ENCODE measurements at places on chromosomes 4 and X.

GRCh38 chr4:2647403-2648158 lies 108.6 kb downstream of the TNIP2 start:
- DNase-seq = no peak

GRCh38 chr4:142721187-142721586 lies 124.9 kb downstream of the INPP4B start:
- no peak for DNase-seq

GRCh38 chr4:41319553-41319952 lies 62.8 kb downstream of the UCHL1 start:
- no peak for DNase-seq

DNA sequence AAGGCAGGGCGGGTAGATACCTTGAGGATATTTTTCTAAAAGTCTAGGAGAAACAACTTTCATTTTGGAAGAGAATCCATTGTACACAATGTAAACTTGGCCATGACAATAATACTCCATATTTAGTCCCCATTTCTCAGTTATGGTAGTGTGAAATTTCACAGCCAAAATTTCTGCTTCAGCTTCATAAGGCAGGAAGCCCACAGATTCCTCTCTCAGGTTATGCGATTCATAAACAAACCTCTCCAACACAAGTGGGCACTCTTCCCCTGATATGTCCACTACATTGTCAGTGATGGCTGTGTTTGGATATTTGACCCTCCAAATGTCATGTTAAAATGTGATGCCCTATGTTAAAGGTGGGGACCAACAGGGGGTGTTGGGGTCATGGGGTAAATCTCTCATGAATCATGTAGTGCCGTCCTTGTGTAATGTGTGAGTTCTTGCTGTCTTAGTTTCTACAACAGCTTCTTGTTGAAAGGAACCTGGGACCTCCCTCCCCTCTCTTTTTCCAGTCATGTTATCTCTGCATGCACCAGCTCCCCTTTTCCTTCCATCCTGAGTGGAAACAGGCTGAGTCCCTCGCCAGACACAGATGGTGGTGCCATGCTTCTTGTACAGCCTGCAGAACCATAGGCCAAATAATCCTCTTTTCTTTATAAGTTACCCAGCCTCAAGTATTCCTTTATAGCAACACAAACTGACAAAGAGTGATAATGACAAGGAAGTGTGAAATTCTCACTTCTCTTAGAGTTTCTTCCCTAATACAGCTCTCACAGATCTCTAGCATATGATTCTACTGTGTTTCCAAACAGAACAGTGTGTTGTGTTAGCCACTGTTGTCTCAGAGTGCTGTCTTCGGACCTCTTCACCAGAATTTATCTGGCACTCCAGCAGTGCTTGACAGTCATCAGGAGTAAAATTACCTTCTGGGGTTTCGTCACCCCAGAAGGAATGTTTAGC lies 598.4 kb upstream of the GNPDA2 start:
- no peak for DNase-seq

DNA sequence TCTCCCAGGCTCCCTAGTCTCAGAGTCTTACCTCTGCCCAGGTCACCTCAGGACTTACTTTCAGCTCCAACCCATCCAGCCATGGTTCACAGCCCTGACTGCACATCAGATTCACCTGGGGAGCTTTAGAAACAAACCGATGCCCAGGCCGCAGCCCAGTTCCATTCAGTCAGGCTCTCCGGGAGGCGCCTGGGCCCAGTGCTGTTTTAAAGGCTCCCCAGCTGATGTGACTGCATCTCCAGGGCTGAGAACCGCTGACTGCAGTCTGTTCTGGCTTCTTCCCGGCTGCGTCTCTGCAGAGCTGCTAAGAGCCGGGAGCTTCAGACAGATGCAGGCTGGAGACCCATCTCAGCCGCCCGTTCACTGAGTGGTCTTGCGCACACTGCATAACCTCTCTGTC lies 44.4 kb upstream of the LGI2 start:
- DNase-seq = no peak

DNA sequence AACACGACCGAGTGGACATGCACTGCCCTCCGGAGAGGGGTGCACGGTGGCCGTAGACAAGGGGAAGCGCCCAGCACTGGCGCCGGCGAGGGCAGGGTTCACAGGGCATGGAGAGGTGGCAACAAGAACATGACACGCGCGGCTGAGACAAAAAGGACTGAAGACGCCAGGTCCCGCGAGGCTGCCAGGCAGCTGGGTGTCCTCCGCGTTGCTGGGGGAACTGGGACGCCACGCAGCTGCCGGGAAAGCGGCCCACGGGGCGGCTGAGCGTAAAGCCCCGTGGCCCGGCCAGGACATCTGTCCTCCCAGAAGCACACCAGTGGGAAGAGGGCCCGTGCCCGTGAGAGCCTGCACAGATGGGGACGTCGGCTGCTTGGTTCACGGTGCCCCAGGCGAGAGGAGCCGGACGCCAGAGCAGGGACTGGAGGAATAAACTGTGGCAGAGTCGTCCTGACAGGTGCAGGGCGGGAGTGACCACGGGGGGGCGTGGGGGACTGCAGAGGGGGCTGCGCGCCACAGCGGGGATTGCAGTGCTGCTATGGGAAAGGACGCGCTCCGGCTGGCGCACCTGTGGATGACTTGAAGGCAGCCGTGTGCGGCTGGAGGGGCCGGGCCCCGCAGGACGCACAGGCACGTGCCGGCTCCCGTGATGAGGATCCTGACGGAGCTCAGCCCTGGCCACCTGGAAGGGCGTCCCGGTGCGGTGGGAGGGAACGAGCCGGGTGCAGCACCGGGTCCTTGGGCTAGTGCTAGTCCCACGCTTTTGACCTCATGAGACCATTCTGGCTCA lies 32.1 kb upstream of the GTPBP6 start:
- no peak for DNase-seq

- DNase-seq = no peak
Observed at GRCh38 chr4:16224264-16225166, 1.8 kb downstream of the TAPT1 start.

- peak; percentile 97 for DNase-seq
Observed at GRCh38 chr4:48269861-48270522, 354 bp upstream of the TEC start.

DNA sequence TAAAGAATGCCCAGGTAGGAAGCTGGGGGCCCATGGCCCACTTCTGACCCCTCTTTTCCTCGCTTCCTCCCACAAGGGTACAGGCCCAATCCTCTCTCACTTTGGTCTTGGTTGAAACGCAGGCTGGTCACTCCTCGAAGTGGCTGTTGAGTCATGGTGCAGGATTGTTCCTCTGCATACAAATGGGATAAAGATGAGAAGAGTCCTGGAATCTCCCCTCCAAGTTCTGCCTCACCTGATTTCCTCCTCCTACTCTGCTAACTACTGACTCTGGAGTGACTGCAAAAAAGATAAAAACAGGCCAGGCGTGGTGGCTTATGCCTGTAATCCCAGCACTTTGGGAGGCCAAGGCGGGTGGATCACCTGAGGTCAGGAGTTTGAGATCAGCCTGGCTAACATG lies 1.7 kb downstream of the WDR45 start:
- no peak for DNase-seq

GRCh38 chr4:141711211-141711610 lies 74.8 kb downstream of the IL15 start:
- no peak for DNase-seq

- no peak for DNase-seq
Observed at GRCh38 chr4:188275686-188276085, 136.4 kb downstream of the TRIML1 start.

- DNase-seq = peak; percentile 17
Observed at GRCh38 chrX:130575831-130576389, 174.1 kb downstream of the RBMX2 start.

DNA sequence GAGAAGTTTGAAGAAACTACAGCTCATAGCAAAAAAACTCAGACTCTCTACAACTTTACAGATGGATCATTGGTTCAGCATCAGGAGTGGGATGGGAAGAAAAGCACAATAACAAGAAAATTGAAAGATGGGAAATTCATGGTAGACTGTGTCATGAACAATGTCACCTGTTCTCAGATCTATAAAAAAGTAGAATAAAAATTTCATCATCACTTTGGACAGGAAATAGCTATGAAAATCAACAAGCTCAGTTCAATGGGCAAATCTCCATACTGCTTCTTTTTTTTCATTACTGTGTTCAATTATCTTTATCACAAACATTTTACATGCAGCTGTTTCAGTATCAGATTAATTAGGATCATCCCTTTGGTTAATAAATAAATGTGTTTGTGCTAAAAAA lies 76.5 kb upstream of the RAPGEF2 start:
- DNase-seq = no peak

- no peak for DNase-seq
Observed at GRCh38 chrX:39633293-39633692, 464.5 kb downstream of the BCOR start.

- DNase-seq = no peak
Observed at GRCh38 chr4:1195109-1195671, 22.8 kb upstream of the SPON2 start.

DNA sequence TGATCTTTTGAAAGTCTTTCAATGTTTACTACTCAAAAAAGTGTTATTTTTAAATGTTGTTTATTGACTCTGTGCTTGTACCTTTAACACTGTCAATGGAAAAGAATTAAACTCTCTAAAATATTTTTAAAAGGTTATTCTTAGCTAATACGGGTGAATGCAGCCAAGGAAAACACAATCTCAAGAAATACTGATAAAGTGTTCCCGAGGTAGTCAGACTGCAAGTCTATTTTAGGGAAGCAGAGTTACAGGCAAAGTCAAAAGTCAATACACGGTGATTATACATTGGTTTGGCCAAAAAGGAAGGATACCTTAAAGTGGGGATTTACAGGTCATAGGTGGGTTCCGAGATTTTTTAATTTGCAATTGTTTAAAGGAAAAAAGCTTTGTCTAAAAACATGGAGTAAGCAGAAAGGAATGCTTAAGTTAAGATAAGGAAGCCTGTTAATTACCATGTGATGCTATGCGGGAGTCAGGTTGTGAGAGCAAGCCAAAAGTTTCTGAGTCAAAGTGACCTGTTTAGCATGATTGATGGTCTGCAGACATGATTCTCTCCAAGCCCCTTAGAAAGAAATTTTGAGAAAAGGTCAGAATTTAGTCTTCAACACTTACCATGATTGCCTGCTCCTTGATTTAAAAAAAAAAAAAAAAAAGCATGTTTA lies 288.4 kb downstream of the KLHL4 start:
- DNase-seq = no peak

- no peak for DNase-seq
Observed at GRCh38 chrX:118187100-118187499, 70.5 kb upstream of the KLHL13 start.

- DNase-seq = no peak
Observed at GRCh38 chrX:44392767-44393166, 49.3 kb upstream of the EFHC2 start.

DNA sequence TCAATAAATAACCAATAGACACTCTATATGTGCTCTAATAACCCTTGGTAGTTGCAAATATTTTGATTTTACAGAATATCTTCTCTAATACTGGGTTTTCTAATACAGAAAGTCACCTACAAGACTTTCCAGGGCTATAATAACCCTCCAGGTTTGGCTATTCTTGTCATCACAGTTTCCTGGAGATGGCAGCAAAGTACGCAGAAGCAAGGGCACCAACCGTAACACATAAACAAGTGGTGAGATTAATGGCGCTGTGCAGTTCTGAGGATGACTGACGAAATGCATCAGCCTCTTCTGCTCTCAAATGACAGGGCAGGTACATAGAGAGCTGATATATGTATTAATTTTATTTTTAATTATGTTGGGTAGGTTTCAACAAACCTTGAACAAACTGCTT lies 122.4 kb downstream of the C4orf33 start:
- no peak for DNase-seq

- DNase-seq = no peak
Observed at GRCh38 chr4:93540562-93540961, 288.0 kb upstream of the ATOH1 start.

- DNase-seq = no peak
Observed at GRCh38 chr4:83378419-83378818, 43.8 kb upstream of the HPSE start.

DNA sequence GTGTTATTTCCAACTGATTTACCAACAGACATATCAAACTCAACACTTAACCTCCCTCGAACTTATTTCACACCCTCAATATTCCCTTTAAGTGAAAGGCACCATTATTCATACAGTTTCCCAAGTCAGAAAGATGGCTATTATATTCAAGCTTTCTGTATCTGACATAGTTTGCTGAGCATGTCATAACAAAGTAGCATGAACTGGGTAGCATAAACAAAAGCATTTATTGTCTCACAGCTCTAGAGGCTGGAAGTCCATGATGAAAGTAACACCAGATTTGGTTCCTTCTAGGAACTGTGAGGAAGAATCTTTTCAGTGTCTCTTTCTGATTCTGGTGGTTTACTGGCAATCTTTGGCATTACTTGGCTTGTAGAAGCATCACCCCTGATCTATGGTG lies 1388.6 kb downstream of the TECRL start:
- DNase-seq = no peak

- DNase-seq = no peak
Observed at GRCh38 chrX:45628041-45628440, 427.4 kb upstream of the DIPK2B start.
